CD4-positive, CD25-positive, alpha-beta regulatory T cell (primary cell): ENCODE measurements at places on chromosomes 7 and 10. TPM values are rescaled to one million over a fixed set of nuclear protein-coding genes. Genes with fewer than 3 reads are reported as not detected.

GRCh38 chr10:123651421-123652047, 14.6 kb upstream of the GPR26 start:
- H3K4me3 ChIP-seq = no peak overlapping the region
- no peak overlapping the region for H3K27ac ChIP-seq
- no peaks in the 10 kb centered on the region for H3K36me3 ChIP-seq
- no peak for DNase-seq

DNA sequence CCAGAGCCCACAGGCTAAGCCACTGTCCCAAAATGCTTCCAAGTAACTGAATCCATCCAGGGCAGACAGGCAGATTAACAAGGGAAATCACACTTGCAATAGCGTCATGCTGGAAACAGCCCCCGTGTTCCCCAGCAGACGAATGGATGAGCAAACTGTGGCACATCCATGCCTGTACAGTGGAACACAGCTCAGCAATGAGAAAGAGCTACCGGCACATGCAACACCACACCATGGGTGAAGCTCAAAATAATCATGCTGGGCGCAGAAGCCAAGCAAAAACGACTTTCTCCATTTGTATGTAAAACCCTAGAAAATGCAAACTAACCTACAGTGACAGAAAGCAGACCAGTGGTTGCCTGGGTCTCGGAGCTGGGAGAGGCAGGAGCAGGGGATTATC, 153.1 kb downstream of the SLIT1 start:
- H3K27ac ChIP-seq = no peak overlapping the region
- H3K4me1 ChIP-seq = peaks cover 6% of the 10 kb centered on the region
- no peaks in the 10 kb centered on the region for H3K36me3 ChIP-seq
- no peaks in the 10 kb centered on the region for H3K27me3 ChIP-seq
- H3K4me3 ChIP-seq = no peak overlapping the region

- no peak for DNase-seq
- peak overlapping the region; percentile 14 for H3K27ac ChIP-seq
- H3K27me3 ChIP-seq = no peaks in the 10 kb centered on the region
- H3K36me3 ChIP-seq = no peaks in the 10 kb centered on the region
- H3K4me1 ChIP-seq = peaks cover 19% of the 10 kb centered on the region
Measured at GRCh38 chr10:79022565-79023230, 46.1 kb upstream of the ZMIZ1 start.

GRCh38 chr7:79979437-79979836, 155.2 kb upstream of the GNAI1 start:
- no peaks in the 10 kb centered on the region for H3K36me3 ChIP-seq
- no peak overlapping the region for H3K4me3 ChIP-seq
- no peaks in the 10 kb centered on the region for H3K27me3 ChIP-seq
- no peak overlapping the region for H3K27ac ChIP-seq
- DNase-seq = no peak

DNA sequence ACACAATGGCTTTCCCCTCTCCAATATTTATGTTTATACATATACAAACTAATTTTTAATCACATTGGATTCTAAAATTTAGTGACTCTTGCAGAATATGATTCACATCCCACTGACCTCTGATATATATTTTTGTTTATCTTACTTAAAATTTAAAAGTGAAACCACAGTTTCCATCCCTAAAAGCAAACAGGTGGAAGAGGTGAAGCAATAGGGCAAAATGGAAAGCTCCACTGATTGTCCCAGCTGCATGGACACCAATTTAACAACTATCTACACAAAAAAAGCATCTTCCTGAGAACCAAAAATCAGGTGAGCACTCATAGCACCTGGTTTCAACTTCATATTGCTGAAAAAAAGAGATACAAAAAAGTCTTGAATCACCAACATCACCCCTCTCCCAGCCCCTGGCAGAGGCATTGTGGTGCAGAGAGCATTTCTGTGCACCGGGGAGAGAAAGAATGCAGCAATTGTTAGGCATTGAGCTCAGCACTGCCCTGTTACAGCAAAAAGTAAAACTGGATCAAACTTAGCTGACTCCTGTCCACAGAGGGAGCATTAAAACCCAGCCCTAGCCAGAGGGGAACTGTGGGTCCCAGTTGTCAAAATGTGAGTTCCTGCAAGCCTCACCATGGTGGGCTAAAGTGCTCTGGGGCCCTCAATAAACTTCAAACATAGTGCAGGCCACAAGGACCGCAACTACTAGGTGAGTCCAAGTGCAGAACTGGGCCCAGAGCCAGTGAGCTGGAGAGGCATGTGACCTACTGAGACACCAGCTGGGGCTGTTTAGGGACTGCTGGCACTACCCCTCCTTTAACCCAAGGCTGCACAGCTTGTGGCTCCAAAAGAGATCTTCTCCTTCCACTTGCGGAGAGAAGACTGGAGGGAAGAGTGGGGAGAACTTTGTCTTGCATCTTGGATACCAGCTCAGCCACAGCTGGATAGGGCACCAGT, 92.1 kb downstream of the SIRT1 start:
- H3K27ac ChIP-seq = no peak overlapping the region
- H3K4me1 ChIP-seq = no peaks in the 10 kb centered on the region
- H3K4me3 ChIP-seq = no peak overlapping the region

DNA sequence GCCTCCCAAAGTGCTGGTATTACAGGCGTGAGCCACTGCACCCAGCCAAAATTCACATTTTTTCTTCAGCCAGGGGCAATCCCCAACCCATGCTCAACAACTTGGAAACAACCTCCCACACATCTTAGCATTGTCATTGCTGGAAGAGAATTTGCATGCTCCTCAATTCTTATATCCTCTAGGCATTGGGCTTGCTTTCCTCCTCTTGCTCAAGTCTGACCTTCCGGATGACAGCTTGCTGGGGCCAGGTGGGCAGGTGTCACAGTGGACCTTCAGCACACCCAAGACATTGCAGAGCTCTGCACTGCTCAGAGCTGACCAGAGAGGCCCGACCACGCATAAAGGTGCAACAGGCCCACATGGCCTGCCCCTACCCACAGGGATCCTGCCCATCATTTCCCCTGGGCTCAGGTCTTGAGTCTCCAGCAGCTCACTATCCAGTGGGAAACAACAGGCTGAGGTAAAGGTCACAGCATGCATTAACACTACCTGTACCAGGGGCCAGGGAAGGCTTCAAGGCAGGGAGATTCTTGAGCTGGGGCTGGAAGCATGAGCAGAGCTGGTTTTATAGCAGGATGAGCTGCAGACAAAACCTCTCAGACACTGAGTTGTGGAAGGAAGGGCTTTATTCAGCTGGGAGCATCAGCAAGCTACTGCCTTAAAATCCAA, 6.8 kb upstream of the GPR15LG start:
- H3K4me3 ChIP-seq = no peak overlapping the region
- no peak for DNase-seq
- H3K27me3 ChIP-seq = peaks cover 2% of the 10 kb centered on the region
- no peaks in the 10 kb centered on the region for H3K4me1 ChIP-seq

DNA sequence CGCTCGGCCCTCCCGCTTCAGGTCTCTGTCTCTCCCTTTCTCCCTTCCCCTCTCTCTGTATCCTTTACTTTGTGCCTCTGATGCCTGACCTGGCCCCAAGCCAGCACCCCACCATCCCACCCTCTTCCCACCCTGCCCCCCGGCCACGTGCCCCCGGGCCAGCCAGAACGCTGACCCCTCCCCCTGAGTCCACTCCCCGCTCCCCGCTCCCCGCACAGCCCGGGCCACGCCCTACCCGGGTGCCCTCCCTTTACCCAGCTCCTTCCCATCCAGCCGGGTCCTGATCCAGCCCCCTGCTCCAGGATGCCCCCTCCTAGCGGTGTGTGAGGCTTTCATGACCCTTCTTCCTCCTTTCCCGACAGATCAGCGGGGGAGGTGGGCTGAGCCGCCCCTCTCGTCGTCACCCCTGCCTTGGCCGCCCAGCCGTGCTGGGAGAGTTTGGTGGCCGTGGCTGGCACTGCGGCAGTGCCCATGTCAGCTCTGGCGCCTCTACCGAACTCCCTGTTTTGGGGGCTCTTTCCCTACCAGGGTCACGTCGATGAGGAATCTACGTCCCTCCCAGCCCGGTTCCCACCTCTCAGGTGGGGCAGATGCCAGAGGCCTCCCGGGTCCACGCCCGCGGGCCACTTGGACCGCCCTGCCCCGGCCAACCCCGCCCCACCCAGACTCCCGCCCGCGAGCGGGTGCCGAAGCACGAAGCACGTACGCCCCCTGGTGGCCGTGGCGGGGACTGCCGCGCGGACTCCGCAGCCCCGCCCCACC, 127.4 kb downstream of the UBE2H start:
- no peaks in the 10 kb centered on the region for H3K27me3 ChIP-seq
- H3K27ac ChIP-seq = peak overlapping the region; percentile 23
- peaks cover 19% of the 10 kb centered on the region for H3K4me1 ChIP-seq
- peak overlapping the region; percentile 32 for H3K4me3 ChIP-seq
- H3K36me3 ChIP-seq = no peaks in the 10 kb centered on the region

DNA sequence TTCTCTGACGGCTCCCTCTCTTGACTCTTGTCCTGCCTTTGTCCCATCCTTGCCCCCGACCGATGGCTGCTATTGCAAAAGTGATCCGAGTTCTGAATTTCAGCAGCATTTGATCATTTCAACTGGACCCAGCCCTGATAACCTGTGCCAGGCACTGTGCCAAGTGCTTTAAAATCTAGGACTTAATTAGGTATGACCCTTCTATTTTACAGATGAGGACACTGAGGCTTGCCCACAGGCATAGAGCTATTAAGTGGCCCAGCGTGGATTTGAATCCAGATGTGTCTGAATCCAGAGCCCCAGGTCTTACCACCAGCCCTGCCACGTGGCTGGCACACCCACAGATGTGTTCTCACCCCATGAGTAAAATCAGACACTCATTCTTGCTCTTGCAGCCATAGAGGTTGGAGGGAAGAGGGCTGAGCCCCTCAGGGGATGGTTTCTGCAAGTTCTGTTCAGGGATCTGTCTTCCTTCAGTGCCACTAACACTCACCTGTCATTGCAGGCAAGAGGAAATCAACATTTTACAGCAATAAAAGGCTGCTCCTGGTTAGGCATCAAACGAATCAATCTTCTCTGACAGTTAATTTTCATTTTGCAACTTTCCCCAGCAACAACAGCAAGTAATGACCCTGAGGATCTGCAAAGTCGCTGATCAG, 101.2 kb downstream of the GRID1 start:
- no peak for DNase-seq
- H3K27me3 ChIP-seq = no peaks in the 10 kb centered on the region
- no peaks in the 10 kb centered on the region for H3K4me1 ChIP-seq

GRCh38 chr10:72257051-72257892, 16.5 kb upstream of the DDIT4 start:
- no peaks in the 10 kb centered on the region for H3K27me3 ChIP-seq
- no peak overlapping the region for H3K27ac ChIP-seq
- H3K4me3 ChIP-seq = no peak overlapping the region
- no peak for DNase-seq
- H3K4me1 ChIP-seq = peaks cover 57% of the 10 kb centered on the region

DNA sequence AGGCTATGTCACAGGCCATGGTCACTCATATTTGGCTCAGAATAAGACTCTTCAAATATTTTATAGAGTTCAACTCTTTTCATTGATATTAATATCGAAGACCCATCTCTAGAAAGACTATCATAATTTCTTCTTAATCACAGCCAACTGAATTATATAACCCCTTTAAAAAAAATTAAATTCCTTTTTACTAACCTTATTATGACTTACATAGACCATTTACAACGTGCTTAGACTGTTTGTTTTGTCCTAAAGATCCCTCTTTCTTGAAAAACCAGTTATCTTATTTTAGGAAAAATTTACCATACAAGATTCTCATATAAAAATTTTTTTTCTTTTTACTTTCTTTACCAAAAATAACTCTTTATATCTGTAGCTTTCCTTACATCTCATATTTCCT, 10.2 kb upstream of the TMEM254 start:
- no peaks in the 10 kb centered on the region for H3K36me3 ChIP-seq
- H3K27ac ChIP-seq = no peak overlapping the region
- no peak overlapping the region for H3K4me3 ChIP-seq
- no peaks in the 10 kb centered on the region for H3K4me1 ChIP-seq
- no peak for DNase-seq

The UBE2H gene
- total RNA-seq = 109 TPM

The COBL gene
- total RNA-seq = 0.59 TPM

The NAT16 gene
- not detected for total RNA-seq

The CALN1 gene
- 0.52 TPM for total RNA-seq

The ZKSCAN1 gene
- 57.8 TPM for total RNA-seq
